Activated gamma-delta T cell (primary cell): ENCODE measurements at places on chromosomes 13 and 19.

GRCh38 chr13:102286326-102286725 lies 115.5 kb downstream of the FGF14 start:
- no peak for DNase-seq

GRCh38 chr19:518598-519231 lies 11.4 kb downstream of the TPGS1 start:
- DNase-seq = no peak

DNA sequence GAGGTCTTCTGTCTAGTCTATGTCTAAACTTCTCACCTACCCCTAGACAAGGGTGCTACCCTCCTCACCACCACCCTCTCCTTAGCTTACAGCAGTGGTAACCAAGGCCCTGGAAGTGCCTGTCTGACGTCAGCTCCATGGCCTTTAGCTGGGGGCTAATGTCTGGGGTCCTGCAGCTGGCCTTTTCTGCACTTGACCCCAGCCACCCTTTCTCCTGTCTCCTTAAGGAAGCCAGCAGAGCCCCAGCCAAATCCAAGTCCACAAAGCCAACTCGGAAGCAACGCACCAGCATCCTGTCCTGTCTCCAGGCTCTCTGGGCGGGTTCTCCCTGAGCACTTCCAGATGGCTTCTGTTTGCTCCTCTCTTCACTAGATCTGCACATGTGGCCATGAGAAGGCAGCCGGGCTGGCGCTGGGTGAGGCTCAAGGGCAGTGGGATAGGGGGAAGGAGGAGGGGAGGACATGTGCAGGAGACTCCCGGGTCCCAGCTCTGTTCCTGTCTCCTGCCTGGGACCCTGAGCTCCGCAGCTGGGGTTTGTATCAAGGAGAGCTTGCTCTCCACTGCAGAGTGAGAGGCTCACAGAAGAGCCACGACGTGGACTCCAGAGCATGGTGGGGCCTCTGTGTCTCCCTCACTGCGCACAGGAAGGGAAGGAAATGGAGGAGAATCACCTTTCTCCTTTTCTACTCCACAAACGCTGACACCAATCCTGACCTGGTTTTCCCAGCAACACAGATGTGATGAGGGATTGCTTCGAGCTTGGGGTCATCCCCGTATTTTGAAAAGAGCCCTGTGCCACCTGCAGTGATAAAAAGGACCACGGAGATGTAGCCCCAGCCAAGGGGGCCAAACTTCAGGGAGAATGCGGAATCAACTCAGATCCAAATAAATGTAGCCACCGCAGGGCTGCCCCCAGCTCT lies 204.2 kb downstream of the USP12 start:
- no peak for DNase-seq

GRCh38 chr13:102928941-102929675 lies 83.3 kb downstream of the ERCC5 start:
- no peak for DNase-seq

DNA sequence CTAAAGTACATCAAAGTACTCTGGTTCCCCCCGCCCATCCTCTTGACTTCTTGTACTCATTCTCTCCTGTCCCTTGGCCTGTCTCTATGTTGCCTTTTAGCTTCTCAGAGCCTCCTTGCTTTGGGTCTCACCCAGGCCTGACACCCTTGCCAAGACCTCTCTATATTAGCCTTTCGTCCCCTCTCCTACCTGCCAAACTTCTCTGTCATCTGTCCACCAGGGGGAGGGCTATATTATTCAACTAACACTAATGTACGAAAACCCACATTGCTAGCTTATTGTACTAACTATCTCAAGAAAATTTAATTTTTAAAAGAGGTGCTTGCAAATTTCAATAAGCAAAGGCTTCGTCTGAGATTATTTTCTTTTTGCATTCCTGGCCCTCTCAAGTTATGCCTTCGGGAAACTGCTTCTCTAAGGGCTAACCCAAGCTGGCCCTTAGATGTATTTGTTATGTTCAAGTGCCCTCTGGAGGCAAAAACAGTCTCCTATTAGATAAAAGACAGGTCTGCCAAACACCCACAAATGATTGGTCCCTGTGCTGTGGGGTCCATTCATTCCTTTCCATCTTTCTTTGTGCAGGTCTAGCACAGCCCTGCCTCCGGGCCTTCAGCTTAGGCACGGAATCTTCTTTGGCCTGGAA lies 6.3 kb upstream of the MRPS31 start:
- no peak for DNase-seq

GRCh38 chr13:67148161-67148571 lies 82.0 kb downstream of the PCDH9 start:
- no peak for DNase-seq

DNA sequence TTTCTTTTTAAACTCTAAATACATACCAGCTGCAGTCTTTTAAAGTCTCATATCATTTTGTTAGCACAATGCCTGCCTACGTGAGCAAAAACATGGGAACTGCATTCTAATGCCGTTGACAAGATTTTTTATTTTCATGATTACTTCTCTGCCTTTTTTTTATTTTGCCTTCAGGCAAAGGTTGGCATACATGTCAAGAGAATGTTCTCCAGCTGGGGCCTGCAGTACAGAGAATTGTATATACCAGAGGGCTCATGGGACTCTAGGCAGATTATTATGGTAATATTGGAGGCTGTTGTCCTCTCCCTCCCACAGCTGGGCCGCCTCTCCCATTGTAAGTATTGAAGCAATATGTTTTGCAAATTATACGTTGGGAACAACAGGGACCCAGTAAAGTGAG lies 53.9 kb upstream of the OBI1 start:
- no peak for DNase-seq

DNA sequence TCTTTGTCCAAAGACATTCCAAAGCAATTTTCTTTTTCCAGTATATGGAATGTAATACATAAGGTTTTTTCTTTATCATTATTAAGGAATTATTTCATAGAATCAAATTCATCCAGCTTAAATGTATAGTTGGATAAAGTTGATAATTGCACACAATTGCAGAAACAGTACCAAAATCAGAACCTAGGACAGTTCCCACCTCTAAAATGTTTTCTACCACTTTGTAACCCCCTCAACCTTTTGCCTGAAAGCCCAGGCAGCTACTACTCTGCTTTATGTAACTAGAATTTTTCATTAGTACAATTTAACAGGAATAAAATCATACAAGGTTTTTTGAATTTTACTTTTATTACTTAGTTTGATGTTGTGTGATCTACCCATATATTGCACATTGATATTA lies 98.0 kb downstream of the PRR20E start:
- DNase-seq = no peak

- DNase-seq = no peak
These were observed 18.1 kb downstream of the SHANK1 start for GRCh38 chr19:50701367-50701985.

- no peak for DNase-seq
These were observed 4.7 kb upstream of the FLT1 start for GRCh38 chr13:28499609-28500008.

- no peak for DNase-seq
These were observed 34.8 kb downstream of the FOXO1 start for GRCh38 chr13:40631605-40632004.

DNA sequence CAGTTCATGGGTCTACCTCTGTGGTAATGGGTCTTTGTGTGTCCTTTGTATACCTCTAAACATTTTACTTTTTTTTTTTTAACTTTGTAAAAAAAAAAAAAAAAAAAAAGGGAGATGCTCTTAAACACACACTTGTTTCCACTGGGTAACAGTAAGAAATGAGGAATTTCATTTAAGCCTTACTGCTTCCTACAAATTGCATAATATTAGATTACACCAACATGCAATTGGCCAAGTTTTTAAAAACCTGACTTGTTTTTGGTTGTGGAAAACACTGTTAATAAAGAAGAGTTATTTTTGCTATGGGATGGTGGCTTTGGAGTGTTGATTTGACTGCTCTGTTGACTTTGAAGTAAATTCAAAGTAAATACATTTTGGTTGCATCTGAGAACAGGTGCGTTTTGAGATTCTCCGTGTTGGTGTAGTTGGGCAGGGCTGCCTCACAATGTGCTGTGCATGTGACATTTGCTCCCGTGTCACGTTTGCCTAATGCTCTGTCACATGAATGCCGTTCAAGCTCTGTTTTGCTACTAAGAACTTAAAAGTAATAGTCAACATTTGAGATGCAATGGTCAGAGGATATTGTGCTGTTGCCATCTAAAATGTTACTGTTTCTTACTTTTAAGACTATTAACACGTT lies 202.4 kb downstream of the LMO7 start:
- DNase-seq = no peak

- no peak for DNase-seq
These were observed 23.8 kb downstream of the ZNF160 start for GRCh38 chr19:53079313-53079924.

DNA sequence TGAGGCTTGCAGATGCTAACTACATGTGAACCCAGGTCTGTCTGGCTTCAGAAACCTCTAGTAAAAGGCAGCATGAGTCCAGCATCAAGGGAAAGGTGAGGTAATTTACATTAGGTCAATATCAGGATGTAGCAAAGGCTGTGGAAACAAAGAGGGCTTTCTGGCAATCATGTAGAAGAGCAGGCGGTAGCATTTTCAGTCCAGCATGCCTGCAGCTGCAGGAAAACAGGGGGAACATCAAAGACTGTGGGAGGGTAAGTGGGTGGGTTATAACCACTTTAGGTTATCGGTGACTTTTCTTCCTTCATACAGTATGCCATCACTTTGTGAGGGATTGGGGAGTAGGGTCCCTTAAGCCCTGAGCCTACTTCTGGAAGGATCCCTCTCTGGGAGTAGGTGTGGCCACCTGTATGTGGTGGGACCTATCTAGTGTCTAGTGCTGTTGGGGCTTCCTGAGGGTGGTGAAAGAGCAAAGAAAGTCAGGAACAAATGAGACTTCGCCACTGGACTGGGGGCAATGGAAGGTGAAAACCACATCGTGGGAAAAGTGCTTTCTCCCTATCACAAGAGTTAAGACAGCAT lies 10.8 kb downstream of the SUGP2 start:
- no peak for DNase-seq

GRCh38 chr13:113601166-113602070 lies 16.9 kb downstream of the TFDP1 start:
- DNase-seq = no peak

DNA sequence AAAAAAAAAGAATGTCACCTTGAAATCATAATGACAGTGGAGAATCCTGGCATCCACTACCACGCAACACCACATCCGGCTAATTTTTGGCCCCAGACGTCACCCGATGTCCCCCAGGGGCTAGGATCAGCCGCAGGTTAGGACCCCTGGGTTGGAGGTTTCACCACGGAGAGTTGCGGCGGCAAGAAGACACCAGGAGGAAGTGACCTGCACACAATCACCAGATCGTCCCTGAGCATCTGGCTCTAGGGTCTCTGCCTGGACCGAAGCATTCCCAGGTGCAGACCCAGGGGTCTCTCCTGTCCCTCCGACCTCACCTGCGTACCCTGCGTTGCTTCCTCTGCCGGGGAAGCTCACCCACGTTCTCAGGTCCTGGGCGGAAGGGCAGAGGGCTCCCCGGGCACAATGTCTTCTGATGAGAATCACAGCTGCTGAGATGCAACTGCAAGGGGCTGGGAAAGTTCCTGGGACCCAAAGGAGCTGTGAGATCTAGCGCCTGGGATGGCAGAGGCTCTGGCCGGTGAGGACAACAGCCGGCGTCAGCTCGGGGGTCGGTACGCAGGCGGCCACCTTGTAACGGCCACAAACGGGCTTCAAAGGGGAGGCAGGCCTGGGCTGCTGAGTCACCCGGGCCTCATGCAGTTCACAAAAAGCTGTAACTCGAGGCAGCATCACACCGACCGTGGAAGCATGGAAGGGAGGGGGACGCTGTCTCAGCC lies 111.2 kb downstream of the GADD45B start:
- no peak for DNase-seq

- no peak for DNase-seq
These were observed 1.5 kb upstream of the GRWD1 start for GRCh38 chr19:48444129-48444935.

- no peak for DNase-seq
These were observed 114.0 kb upstream of the KL start for GRCh38 chr13:32902029-32902780.

DNA sequence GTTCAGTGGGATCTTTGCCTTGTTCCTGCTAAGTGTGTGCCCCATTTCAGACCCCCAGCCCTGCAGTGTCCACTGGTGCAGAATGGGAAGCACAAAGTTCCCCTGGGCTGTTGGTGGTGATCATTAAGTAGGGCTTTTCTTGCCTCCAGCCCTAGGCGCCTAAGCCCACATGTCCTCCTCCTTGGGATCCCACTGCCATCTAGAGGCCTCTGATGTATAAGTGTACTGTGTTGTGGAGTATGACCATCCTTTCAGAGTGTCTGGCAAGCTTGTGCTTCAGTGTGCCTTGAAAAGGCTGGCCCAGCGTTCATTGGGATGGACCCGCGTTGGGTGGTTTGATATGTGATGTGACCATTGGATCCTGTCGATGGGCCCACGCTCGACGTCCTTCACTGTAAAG lies 71.2 kb downstream of the WASF3 start:
- no peak for DNase-seq

GRCh38 chr19:23420824-23421223 lies 25.6 kb upstream of the ZNF91 start:
- DNase-seq = no peak

DNA sequence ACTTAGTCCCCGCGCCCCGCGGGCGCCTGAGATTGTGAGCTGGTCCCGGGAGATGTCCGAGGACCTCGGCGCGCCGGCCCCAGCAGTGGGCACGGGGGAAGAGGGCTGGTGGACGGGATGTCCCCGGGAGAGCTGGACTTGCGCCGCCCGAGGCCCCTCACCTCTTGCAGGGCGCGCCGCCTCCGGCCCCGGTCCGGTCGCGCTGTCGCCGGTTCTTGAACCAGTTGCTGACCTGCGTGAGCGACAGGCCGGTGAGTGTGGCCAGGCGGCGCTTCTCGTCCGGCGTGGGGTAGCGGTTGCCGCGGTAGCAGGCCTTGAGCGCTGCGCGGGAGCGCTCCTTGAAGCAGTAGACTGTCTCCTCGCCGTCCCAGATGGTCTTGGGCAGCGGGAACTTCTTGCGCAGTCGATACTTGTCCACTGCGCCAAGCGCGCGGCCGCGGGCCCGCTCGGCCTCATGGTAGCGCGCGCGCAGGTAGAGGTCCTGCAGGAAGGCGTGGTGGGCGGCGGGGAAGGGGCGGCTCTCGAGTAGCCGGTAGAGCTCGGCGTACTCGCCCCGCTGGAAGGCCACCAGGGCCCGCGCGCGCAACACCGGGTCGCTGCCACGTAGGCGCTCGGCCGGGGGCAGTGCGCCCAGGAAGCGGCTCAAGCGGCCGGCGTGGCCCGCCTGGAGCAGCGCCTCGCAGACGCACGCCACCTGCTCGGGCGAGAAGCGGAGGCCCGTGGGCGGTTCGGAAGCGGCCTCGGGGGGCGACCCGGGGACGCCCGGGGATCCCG lies 984 bp downstream of the SIX5 start:
- no peak for DNase-seq
